ENCODE measurements at places on chromosomes 13 and 19. TPM values are rescaled to one million over a fixed set of nuclear protein-coding genes. Genes with fewer than 3 reads are reported as not detected.

The TINCR gene
- 0.37 TPM for total RNA-seq

The ZNF112 gene
- not detected for total RNA-seq

The SLC25A41 gene
- total RNA-seq: 0.32 TPM

The KLF1 gene
- 0.62 TPM for total RNA-seq

The GFY gene
- total RNA-seq: not detected

The PGLYRP1 gene
- total RNA-seq: not detected

The ZNF729 gene
- total RNA-seq: not detected

The DHRS12 gene
- 3.1 TPM for total RNA-seq

The PRR19 gene
- total RNA-seq: 0.74 TPM

The CGB3 gene
- not detected for total RNA-seq

The TYK2 gene
- 250 TPM for total RNA-seq

The ZNF414 gene
- total RNA-seq: 23.6 TPM

The PRRG2 gene
- 0.83 TPM for total RNA-seq

The SIGLEC5 gene
- total RNA-seq: not detected

The ITM2B gene
- total RNA-seq: 48.7 TPM

The CCL25 gene
- total RNA-seq: not detected

The LRRC63 gene
- total RNA-seq: 0.71 TPM

The CACNG6 gene
- not detected for total RNA-seq

The ZNF524 gene
- total RNA-seq: 18.4 TPM

The LRG1 gene
- 0.37 TPM for total RNA-seq

The GSX1 gene
- total RNA-seq: not detected

The GPR183 gene
- 147 TPM for total RNA-seq

The RNF225 gene
- 0.57 TPM for total RNA-seq

The SLC1A6 gene
- not detected for total RNA-seq

The KLK14 gene
- 0.44 TPM for total RNA-seq

The CELF5 gene
- total RNA-seq: 0.18 TPM

The ZNF575 gene
- 1.7 TPM for total RNA-seq

The TYROBP gene
- 0.39 TPM for total RNA-seq

The ACTL9 gene
- total RNA-seq: not detected

The CBARP gene
- 3.7 TPM for total RNA-seq

The ZNF160 gene
- total RNA-seq: 39.3 TPM

The MZT1 gene
- 20.9 TPM for total RNA-seq
